ENCODE measurements at places on chromosomes 5 and 9. TPM values are rescaled to one million over a fixed set of nuclear protein-coding genes. Genes with fewer than 3 reads are reported as not detected.

DNA sequence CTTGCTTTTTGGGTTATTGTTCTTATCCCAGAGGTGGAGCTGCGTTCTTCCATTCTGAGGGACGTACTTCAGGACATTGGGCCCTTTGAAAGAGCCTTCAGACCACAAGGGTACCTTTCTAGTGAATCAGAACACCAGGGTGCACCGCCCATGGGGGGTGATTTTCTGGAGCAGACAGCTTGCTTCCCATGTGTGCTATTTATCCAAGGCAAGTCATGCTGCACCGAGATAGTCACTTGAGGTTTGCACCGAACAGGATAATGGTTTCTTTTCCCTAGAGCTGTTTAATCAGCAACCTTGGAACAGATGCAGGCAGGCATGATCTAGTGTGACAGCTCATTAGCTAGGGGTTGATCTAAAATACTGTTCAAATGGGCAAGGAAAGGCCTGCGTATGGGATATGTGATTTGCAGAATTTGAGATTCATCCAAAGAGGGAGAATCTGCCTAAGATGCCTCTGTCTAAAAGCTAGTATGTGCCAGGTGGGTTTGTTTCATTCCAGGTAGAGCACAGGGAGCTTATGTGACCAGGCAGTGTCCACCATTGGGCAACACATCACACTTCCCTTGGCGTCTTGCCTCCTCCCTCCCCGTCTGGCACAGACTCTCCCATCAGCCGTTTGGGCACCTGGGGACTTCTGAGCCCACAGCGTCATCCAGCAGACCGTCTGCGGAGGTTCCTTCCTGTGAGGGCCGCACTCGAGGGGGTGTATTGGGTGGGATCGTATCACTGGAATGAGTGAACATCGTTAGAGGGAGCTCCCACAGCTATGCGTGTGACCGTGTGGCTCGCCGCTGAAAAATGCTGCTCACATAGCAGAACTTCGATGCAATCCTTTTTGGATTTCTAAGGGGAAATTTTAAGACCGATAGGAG is 23.0 kb downstream of the ABL1 start:
- DNase-seq = no peak

SNX2 gene
- total RNA-seq = 42.9 TPM

DNA sequence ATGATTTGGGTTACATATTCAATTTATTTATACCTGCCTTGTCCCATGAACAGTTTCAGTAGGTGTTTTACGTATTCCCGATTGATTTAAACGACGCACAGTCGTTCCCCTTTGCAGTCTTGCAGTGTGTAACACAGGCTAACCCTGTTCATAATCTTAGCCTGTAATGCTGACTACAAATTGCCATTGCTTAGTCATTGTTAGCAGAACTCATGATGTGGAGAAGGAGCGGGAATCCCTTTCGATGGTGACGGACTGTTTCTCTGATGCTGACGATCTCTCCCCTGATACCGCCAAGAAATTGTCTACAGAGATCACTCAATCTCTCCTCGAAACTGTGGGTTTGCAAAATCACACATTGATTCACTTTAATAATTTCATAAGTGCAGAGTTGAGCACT is 93.2 kb downstream of the MRPL36 start:
- no peak for DNase-seq

- DNase-seq = no peak
Measured at GRCh38 chr9:87792831-87793288, 66.9 kb downstream of the CTSL start.

DNA sequence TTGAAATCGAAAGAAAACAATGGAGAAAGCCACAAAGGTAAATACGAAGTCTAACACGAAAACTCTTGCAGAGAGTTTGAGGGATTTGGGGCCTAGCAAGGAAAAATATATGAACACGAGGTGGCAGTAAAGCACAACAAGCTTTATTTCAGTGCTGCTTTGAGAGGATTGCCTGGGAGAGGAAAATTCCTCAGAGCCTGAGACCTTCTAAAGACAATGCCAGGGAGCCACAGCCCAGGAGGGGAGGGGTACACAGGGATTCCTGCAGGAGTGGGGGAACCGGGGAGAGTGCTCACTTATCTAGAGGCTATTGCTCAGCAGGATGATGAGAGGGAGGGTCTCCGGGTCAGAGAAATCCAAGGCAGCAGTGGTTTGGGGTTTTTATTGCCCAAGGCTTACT is 134.9 kb upstream of the ADCY2 start:
- no peak for DNase-seq

RXFP3 gene
- total RNA-seq = not detected

GRCh38 chr9:104276709-104277245 is 182.7 kb downstream of the SMC2 start:
- no peak for DNase-seq

DNA sequence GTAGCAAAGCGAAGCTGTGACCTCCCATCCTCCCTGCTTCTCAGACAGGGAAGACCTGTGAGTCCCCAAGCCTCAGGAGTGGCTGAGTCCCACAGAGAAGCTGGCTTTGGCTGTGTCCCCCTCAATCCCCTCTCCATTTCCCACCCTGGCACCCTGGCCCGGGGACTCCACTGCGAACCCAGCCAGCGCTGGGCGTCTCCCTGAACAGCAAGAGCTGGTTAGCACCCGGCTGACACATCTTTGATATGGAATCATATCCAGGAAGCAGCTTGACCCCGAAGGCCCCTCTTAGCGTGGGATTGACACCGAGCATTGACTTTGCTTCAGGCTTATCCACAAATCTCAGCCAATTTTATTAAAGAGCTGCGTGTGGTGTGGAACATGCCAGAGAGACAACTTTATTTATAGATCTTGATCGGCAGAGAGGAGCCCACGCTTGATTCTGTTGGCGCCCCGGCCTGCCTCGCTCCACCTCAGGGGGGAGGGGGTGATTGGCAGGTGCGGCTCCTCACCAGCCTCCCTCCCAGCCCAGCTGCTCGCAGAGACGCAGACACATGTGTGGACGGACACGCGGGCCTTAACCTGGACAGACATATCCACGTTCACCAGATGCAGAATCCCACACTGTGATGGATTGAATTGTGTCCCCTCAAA is 120.7 kb upstream of the MVB12B start:
- no peak for DNase-seq

GRCh38 chr9:96420468-96421219 is 2.5 kb upstream of the ZNF367 start:
- no peak for DNase-seq

DNA sequence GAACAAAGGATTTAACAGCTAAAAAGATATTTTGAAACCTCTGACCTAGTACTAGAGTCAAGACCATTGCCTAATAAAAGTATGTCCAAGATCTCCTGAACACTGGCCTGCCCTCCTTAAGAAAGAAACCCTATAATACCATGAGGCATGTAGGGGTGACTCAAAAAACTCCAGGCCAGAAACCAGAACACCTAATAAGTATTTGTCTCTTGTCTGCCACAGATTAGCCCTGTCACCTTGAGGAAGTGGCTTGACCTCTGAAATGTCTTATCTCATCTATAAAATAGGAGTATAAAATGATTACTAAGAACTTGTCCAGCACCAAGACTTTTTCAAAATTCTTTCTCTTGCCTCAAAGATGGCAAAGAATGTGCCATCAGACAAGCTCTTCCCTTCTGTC is 125.5 kb upstream of the RASGRF2 start:
- DNase-seq = no peak

DNA sequence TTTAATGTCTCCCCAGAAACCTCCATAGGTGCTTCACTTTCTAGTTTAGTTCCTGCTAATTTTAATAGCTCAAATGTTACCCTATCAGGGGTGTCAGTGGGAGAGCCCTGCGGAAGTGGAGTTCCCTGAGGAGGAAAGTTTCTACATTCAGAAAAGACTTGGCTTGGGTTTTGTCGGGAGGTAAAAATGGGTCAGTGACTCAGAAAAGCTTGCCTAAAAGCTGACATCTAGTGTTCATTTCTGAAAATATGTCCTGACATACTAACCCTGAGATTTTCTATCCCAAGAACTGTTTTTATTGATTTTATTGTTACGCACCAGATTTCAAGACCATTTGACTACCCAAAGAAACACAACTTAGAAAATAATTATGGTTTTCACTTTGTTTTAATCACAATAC is 40.9 kb upstream of the GLDC start:
- no peak for DNase-seq

SLC35D2 gene
- 13.1 TPM for total RNA-seq

DNA sequence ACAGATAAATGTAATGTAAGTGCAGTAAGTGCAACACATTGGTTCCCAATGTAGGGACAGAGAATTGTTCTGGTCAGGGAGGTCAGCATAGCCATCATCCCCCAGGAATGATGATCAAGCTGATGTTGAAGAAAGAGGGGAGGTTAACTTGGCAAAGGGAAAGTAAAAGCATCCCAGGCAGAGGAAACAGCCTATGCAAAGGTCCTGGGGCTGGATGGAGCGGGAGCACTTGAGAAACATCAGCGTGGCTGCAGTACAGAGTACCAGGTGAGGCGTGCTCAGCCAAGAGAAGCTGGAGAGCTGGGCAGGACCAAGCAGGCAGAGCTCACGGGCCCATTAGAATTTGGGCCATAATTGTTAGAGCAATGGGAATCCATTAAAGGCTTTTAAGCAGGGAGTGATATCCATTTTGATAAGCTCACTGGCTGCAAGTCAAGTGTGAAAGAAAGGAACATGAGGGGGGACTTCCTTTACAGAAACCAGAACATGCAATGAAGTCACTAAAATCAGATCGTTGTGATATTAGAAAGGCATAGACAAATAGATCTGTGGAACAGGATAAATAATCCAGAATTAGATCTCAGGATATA is 50.1 kb upstream of the HAND1 start:
- no peak for DNase-seq

GZMA gene
- 242 TPM for total RNA-seq

OBP2B gene
- not detected for total RNA-seq

- DNase-seq = no peak
Measured at GRCh38 chr9:114317665-114318357, 5.1 kb upstream of the ORM1 start.

CFAP90 gene
- total RNA-seq = not detected

- no peak for DNase-seq
Measured at GRCh38 chr9:121609822-121610637, 41.4 kb upstream of the DAB2IP start.

GRCh38 chr9:134208981-134209725 is 44.8 kb upstream of the RNU6ATAC start:
- no peak for DNase-seq

PROB1 gene
- 4.3 TPM for total RNA-seq

MTAP gene
- total RNA-seq = 54.1 TPM

PCDHA7 gene
- total RNA-seq = not detected

ARL14EPL gene
- not detected for total RNA-seq

DNA sequence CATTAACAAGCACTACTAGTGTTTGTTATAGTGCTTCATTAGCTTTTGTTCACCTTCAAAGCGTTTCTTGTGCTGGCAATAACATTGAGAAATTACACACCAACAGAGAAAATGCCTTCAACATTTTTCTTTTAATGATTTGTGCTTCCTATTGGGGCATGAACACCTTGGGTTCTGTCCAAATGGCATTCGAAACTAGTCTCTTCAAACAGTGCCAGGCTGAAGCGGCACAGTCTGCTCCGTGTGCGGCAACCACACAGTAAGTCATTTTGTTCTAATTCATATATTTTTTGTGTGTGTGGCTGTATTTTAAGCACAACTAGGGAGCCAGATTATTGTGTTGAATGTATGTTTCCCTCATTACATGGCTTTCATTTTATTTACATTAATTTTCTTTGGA is 414.7 kb upstream of the SGCD start:
- DNase-seq = no peak

DNA sequence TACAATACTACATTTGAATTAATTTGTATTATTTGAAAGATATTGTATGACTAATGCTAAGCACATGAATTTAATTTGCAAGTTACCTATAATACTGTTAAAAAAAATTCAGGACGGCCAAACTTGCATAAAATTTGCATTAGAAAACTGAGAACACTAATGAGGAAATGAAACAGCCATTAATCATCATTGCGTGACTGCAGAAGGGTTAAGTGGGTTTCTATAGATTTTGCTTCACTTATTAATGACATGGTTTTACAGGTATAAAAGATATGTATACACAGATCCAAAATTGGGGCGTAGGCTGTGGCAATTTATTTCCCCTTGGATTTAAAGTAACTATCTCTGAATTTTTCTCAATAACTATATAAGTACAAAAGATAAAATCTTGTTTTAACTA is 882.6 kb downstream of the PTPRD start:
- no peak for DNase-seq

C9orf153 gene
- 0.34 TPM for total RNA-seq

- no peak for DNase-seq
Measured at GRCh38 chr5:73655521-73656160, 29.6 kb downstream of the ARHGEF28 start.

DNA sequence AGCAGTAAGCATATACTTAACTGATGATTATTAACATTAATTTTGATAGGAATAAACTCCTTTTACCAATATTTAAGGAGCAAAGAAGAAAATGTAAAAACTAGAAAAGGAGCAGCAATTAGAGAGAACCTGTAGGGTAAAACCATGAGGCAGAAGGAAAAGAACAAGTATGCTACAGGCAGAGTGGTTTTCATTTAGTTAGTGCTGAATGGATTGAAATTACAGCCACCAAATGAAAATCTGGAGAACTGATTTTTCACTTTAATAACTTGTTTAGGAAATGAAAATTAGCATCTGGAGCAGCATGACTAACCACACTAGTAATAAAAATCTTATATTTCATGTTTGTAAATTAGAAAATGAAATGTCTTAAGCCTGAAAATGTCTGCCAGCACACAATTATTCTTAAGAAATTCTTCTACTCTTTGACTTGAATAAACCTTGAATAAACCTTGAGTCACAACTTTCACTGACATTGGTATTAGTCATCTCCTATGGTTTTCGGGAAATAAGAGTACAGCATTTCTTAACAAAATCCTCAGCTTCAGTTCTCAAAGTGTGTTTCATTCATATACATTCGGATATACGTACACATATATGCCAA is 1504.9 kb upstream of the C9orf72 start:
- no peak for DNase-seq

FOXD4L5 gene
- 0.43 TPM for total RNA-seq

DNA sequence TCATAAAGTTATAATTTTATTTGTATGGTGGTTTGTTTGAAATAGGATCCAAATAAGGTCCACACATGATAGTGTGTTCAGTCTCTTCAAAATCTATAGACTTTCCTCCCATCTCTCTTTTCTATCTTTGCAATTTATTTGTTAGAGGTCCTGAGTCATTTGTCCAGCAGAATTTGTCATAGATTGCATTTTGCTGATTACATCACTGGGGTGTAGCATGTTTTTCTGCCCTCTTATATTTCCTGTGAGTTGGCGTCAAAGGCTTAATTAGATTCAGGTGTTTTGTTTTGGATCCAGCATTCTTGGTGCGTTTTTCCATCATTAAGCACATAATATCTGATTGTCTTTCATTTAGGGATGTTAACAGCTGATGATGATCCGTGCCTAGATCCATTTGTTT is 15.0 kb downstream of the CYFIP2 start:
- no peak for DNase-seq

GRCh38 chr5:38373743-38374142 is 115.4 kb downstream of the EGFLAM start:
- DNase-seq = no peak

GRCh38 chr9:128554155-128554862 is 1.9 kb downstream of the SPTAN1 start:
- DNase-seq = no peak

NUP188 gene
- 65.3 TPM for total RNA-seq
